Stimulated activated CD8-positive, alpha-beta memory T cell treated with anti-CD3 and anti-CD28 coated beads, Interleukin-7, amount 100 ng/mL, for 24 hours (primary cell): ENCODE measurements at places on chromosomes 4 and X.

DNA sequence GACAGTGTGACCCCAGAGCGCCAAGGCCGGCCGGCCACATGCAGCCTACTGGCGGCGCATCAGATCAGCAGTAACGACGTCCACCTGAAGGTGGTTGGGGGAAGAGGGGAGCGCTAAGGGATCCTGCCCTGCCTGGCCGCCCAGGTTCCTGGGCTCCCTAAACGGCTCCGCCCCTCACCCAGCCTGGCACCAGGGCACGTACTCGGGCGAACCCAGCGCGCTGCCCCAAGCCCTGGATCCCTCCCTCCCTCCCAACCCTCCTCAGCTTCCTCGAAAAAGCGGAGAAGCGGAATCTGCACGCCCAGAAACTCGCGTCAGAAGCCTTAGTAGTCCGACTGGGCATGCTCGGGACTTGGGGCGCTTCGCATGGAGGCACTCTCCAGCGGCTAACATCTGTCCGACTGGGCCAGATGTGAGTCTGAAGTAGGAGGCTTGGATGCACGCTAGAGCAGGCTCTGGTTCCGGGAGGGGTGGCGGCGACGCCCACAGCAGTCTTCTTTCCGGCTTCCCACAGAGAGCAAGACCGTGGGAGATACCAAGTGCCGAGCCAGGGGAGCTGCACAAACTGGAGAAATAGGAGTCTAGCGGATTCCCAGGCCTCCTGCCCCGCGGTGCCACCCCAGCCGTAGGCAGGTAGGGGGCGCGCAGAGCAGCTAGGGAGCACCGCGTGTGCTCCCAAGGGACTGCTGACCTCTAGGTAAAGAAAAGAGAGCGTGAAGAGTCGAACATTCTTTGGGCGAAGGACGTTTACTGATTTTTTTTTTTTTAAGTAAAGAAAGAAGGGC, 114.3 kb upstream of the TEX13C start:
- no peak for DNase-seq

- no peak for DNase-seq
Measured at GRCh38 chr4:175970724-175971123, 94.9 kb upstream of the WDR17 start.

GRCh38 chr4:4762909-4763821, 96.3 kb upstream of the MSX1 start:
- DNase-seq: no peak

GRCh38 chr4:17206829-17207801, 304.8 kb downstream of the QDPR start:
- no peak for DNase-seq

GRCh38 chrX:27380163-27380845, 82.8 kb downstream of the PPP4R3C start:
- DNase-seq: no peak

- DNase-seq: no peak
Measured at GRCh38 chrX:13201605-13202219, 118.1 kb downstream of the ATXN3L start.

- DNase-seq: no peak
Measured at GRCh38 chr4:158193171-158193749, 17.0 kb upstream of the TMEM144 start.

DNA sequence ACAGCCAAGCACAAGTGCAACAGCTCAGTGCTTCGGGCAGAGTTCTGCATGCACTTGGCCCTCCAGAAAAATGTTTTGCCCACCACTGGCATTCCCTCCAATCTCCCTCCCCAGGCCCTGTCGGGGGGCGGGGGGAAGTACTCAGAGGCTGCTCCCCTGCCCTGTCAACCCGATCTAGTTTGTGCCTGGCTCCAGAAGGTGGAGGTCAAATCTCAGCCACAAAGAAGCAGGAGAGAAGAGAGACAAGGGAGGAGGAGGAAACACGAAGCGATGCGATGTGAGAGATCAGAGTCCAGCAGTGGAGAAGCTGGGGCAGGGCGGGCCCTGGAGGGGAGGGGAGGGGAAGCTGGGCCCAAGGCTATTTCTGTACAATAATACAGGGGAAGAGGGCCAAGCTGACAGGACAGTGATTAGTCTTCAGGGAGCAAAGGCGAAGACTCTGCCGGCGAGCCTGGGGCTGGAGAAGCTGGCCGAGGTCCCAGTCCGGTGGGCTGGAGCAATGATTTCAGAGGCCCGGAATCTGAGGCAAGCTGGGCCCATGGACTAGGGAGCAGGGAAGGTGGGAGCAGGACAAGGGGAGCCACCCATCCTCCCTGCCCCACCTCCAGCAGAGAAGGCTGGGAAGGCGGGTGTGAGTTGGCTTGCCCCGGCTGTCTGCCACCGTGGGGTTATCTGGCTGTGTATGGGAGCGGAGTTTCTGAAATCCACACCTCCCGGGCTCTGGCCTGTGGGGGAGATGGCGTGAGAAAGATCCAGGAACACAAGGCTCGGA, 167.1 kb downstream of the EFNB1 start:
- DNase-seq: no peak

DNA sequence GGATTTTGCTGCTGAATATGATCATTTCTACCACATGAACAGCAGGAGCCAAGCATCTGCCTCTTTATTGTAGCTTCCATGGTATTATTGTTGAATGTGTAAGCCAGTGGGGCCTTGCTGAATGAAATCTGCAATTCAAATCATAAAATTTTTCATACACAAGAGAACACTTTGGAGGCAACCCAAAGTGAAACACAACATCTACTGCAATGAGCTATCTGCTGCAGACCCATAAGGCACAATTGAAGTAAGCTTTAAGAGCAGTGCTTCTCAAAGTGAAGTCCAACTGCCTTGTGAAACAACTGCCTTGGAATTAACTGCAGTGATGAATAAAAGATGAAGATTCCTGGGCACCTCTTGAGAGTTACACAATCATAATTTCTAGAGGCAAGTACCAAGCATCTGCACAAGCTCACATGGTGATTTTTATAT, 626.3 kb upstream of the INTU start:
- DNase-seq: no peak

DNA sequence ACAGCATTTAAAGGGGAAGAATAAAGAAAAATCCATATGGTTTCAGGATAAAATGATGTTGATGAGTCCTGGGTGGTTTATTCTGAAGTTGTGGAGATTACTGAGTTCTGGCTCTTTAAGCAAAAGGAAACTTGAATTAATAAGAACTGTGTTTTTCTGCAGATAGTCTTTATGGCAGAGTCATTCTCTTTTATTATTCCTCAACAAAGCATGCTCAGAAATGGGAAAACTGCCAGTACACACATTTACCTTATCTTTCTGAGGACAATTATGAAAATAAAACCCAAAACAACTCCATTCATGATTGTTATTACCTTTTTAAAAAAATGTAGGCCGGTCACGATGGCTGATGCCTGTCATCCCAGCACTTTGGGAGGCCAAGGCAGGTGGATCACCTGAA, 58.5 kb downstream of the ADD1 start:
- no peak for DNase-seq

- no peak for DNase-seq
Measured at GRCh38 chr4:114384629-114385028, 214.0 kb upstream of the UGT8 start.

GRCh38 chr4:24937917-24938281, 25.1 kb upstream of the CCDC149 start:
- no peak for DNase-seq

DNA sequence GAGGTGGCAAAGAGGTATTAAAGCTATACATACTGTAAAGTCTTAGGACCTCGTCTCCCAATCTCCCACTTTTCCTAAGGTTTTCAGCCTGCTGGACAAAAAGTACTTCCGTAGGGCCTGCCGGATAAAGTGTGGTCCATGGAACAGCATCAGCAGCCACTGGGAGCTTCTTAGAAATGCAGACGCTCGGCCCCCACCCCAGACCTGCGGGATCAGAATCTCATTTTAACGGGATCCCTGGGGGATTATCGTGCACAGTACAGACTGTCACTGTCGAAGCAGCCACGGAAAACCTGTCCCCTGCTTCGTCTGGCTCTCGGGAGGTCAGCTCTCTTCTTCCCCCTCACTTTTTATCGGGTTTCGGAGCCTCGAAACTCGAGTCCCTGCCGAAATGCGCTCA, 802 bp downstream of the ADGRG2 start:
- DNase-seq: no peak

GRCh38 chrX:43655151-43656004, 721 bp upstream of the MAOA start:
- DNase-seq: no peak

DNA sequence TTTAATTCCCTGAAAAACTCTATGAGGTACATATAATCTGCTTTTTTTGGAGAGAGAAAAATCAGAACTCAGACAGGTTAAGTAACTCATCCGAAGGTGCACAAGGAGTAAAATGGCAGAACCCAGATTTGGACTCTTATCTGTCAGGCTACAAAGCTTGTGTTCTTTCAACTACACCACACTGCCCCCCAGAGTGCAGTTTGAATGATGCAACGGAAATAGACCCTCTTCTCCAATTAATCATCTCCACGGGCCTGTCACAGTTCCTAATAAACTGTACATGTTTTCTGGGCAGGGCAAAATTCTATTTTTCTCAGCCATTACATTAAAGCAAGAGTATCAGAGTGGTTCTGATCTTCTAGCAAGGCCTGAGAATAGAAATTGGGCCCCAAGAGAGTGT, 35.3 kb upstream of the DCX start:
- DNase-seq: no peak

DNA sequence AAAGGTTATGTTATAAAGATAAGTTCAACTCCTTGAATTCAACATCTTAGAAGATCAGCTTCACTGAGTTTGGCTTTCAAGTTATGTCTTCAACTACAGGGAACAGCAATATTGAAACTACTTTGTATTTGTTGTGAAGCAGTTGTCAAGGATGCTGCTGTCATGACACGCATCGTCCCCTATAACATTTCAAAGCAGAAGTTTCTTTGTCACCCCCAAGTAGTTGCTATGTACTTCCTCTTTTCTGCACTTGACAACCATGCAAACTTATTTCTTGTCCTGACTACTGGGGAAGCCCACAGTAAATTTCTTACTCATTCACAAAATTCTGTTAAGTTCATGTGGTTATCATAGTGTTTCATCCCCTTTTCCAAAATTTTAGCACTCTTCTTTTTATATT, 14.3 kb downstream of the ANTXR2 start:
- DNase-seq: no peak

GRCh38 chr4:176320976-176321361, 1.2 kb downstream of the SPCS3 start:
- DNase-seq: no peak

GRCh38 chrX:37976153-37976552, 30.2 kb upstream of the SYTL5 start:
- DNase-seq: no peak

DNA sequence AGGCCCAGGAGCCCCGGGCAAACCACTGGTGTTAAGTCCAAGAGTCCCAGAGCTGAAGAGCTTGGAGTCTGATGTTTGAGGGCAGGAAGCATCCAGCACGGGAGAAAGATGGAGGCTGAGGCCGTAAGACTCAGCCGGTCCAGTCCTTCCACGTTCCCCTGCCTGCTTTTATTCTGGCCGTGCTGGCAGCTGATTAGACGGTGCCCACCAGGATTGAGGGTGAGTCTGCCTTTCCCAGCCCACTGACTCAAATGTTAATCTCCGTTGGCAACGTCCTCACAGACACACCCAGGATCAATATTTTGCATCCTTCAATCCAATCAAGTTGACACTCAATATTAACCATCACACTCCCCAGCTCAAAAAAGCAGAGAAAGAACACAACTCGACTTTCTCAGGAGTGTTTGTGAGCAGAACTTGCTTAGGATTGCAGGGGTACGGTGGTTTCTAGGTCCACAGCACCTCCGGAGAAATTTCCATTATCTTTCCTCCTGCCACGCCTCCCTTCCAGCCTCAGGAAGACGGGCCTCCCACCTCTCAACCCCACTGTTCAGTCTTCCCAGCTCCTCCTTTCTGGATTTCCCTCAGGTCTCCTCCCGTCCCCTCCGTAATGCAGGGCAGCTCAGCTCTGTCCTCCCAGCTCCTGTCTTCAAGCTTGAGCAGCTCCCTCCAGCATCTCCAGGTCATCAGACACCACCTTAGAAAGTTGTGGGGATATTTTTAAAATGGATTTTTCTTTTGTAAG, 13.3 kb upstream of the TMEM271 start:
- DNase-seq: no peak
